ENCODE measurements at places on chromosomes 3 and 15.

GRCh38 chr3:174495928-174496327 lies 363.2 kb upstream of the NAALADL2 start:
- DNase-seq = no peak

- DNase-seq = no peak
Measured at GRCh38 chr3:119885746-119886530, 104.0 kb downstream of the NR1I2 start.

DNA sequence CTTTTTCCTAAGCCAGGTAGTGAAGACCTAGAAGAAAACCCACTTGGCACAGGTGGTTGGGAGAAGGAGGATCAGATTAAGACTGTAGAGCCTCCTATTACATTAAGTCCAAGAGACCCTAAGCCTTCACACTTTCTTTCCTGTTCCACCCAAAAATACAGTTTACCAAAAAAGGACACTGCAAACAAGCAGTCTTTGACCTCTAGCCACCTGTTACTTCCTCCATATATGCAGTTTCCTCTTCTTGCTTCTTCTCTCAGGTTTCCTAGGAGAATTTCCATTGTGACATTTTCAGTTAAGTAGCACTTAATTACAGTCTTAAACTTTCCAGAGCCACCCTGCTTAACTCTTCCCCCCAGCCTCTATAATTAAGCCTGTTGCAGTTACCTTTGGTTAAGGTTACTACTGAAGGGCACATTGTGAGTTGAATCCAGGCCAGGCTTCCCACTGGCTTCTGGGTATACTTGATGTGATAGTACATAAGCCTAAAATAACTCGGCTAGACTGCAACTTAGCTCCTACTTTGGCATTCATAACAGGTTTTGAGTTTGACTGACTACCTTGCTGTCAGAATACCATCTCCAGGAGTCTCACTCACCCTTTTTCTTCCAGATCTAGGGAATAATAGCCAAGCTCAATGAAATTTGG lies 114.2 kb upstream of the UMPS start:
- no peak for DNase-seq

GRCh38 chr3:69290006-69290405 lies 95.9 kb downstream of the FRMD4B start:
- DNase-seq = no peak

DNA sequence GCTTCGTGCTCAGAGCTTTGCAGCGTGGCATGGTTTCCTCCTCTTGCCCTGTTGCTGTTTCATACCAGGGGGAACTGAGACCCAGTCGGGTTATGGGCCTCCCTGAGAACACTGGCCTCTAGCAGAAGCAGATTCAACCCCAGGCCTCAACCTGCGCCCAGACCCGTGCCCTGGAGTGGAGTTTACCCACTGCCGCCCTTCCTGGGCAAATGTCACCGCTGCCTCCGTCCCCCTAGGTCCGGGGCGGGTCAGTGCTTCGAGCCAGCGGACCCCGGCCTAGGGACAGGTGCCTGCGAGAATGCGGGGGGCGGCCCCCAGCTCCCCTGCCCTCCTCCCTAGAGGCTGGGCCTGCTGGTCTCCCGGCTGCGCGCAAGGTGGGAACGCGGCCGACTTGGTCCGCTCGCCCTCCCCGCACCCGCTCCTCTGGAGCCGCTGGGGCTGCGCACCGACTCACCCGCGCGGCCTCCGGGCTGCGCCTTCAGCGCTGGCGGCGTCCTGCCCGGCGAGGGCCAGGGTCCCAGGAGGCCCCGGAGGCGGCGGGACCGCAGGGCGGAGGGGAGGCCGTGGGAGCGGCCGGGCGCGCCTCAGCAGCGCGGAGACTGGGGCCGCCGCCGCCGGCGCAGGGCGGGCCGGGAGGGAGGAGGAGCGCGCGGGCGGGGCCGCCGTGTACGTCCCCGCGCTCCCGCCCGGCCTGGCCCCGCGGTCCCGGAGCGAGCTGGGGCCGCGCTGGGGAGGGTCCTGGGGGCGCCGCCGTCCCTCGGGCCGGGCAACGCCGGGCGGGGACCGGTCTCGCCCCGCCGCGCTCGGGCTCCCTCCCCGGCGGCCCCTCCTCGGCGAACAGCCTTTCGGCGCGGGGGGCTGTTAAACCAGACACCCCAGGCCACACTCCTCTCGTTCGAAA lies at the start of gene PIGZ:
Gene PIGZ, minus strand, starts transcription at position 601 of the 901 bp plus-strand sequence. CDS start 16,802 bp downstream, outside the sequence.
- DNase-seq = peak; percentile 14

DNA sequence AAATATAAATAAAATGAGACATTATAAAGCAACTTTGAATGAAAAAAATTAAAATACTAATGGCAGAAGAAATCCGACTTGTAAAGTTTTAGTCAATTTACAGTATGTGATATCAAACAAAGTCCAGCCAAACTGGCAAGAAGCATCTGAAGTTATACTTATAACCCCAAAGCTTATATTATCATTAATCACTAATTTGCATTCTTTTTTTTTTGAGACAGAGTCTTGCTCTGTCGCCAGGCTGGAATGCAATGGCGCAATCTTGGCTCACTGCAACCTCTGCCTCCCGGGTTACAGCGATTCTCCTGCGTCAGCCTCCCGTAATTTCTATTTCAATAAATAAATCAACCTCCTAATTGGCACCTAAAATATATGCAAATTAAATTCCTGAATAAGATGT lies 80.1 kb downstream of the AQR start:
- no peak for DNase-seq

DNA sequence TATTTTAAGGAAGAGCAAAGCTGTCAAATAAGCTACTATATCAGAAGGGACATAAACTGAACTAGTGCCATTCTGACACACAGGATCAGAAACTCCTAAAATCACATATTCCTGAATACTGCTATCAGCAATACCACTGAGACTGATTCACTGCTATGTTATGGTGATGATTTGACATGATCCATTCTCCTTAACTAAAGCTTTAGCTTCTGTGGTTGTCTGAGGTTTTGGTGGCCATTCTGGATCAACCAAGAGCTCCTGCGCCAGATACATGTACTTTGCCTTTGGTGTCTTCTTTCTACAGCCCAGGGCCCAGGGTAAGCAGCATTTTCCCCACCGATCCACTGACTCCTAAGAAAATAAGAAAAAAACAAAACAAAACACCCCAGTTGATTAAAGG lies 6.7 kb upstream of the GP5 start:
- no peak for DNase-seq

DNA sequence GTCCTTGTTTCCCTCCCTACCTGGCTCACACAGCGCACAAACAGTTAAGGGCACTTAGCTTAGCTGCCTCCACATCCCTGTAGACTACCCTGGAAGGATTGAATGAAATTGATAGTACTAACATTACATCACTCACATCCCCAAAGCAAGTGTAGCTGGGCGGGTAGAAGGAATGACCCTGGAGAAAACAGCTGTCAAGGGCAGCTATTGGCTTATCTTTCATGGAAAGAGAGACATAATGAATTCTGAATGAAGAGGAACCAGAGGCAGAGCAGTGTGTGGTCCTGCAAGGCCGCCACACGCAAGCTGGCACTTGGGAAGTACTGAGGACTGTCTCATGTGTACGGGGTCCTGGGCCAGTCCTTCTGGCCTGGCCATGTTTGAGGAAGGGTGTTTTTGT lies 369.6 kb upstream of the RGMA start:
- DNase-seq = no peak

GRCh38 chr3:160125258-160125657 lies 100.0 kb upstream of the C3orf80 start:
- no peak for DNase-seq

GRCh38 chr3:71218508-71218907 lies 365.0 kb downstream of the FOXP1 start:
- DNase-seq = no peak

GRCh38 chr3:70947579-70947978 lies 635.1 kb upstream of the MDFIC2 start:
- DNase-seq = no peak

DNA sequence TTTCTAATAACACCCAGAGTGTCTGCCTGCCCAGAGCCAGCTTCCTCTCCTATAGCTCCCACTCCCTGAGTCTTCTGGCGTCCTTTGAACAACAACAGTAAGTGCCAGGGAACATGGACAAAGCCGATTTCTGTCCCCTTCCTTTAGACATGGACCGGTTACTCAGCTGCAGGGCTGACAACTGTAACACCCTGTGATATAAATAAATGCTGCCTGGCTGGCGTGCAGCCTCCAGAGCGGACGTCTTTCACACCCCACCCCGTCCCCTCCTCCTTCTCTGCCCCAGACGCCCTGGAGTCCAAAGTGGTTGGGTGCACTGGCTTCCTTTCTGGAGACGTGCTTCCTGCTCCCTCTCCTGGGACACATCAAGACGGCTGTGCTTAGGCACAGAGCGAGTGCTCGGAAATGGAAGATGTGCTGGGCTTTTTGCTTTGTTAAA lies 281.9 kb upstream of the LRRFIP2 start:
- no peak for DNase-seq

GRCh38 chr3:135487261-135487660 lies 478.3 kb upstream of the PPP2R3A start:
- no peak for DNase-seq

DNA sequence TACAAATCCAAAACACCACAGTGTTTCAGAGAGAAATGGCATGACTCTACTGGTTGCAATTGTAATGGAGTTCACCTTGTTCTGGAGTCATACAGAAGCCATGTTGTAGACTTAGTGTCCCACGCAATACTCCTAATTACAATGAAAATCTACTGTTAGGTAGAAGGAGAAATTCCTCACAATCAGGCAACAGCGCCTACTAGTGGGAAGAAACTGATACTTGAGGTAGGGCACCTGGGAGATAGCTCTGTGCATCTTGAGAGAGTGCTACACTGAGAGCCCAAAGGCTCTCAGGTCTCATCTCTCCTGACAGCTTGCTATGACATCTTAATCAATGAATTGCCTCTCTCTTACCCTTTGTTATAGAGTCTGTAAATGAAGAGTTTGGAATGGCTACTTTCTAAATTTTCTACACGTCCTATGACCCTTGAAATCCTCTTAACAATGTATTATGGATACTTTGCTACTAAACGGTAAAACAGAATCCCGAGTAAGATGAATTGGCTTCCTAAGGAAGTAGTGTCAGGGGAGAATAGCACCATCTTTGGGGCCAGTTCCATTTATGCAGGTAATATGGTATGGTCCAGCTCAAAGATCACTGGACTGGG lies 422.7 kb upstream of the TPRG1 start:
- DNase-seq = no peak

DNA sequence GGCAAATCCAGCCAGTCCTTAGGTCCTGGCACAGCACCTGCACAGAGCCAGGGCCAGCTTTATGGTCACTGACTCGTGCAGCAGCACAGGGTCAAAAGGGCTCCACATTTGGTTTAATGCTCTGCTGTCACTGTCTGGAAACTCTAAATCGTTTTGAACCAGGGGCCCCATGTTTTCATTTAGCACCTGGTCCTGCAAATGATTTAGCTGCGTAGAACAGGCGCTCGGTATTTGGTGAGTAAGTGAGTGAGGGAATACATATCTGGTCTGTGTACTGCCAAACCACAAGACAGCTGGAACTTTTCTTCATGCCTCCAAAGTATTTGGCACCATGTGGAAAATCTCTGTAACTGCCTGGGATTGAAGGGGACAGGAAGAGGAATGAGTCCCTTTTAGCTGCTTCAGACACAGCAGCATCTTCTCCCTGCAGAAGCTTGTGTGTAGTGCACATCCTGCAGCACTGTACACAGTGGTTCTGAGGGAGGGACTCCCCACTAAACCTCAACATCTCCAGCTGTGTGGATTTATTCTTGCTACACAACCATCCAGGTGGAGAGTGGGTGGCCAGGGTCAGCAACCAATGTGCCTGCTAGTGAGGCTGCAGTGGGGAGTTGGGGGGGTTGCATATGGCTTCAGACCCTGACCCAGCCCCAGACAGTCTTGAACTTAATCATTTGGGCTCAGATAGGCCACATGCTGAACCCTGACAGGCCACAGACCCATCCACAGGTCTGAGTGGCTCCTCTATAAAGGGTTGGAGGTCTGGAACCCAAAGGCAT lies 1.1 kb downstream of the SH2D7 start:
- DNase-seq = no peak

GRCh38 chr15:79265167-79265566 lies 17.4 kb upstream of the ANKRD34C start:
- DNase-seq = no peak

DNA sequence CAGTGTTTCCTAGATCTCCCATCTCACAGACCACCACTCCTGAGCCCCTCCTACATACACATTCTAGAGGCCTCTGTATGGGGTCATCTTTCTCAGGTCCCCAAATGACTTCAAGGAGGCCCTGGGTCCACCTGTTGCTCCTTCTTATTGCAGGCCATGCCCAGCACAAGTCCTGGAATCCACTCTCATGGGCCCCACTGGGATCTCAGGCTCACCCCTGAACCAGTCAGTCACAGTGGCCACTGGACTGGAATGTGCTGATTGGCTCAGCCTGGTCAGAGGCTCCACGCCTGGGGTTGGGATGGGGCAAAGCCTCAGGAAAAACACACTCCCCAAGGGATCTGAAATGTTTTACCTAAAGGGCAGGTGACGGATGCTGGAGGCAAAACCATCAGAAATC lies 55.7 kb downstream of the SPSB4 start:
- DNase-seq = no peak

DNA sequence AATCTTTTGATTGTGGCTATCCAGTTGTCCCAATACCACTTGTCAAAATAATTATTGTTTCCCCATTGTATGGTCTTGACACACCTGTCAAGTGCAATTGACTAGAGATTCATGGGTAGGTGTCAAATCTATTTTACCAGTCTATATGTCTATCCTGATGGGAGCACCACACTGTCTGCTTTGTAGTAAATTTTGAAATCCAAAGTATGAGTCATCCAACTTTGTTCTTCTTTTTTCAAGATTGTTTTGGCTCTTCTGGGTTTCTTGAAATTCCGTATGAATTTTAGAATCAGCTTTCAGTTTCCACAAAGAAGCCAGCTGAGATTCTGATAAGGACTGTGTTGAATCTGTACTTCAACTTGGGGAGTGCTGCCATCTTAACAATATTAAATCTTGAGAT lies 71.9 kb downstream of the CSNK1G1 start:
- DNase-seq = no peak

DNA sequence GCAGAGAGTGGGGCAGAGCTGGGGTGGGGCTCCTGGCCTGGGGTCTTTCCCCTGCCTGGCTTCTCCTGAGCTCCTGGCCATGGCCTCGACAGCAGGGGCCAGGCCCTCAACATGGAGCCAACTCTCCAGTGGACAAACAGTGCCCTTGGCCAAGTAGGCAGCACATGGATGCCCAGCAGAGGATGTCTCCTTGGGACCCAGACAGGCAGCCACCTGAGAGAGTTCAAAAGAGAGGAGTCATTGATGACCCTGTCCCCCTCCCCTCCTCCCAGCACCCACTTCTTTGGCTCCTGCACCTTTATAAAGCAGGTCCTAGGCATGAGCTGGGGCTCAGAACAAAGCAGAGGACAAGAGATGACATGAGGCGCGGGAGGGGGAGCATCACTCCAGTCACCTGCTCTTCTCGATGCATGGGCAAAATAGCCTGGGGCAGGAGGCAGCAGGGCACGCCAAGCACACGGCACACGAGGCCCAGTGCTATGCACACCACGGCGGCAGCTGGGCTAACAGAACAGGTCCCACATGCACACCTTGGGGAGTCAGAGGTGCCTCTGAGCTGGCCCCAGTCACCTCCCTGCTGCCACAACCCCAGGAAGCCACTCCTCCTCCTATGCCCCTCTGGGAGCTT lies 27.4 kb downstream of the SHISA5 start:
- DNase-seq = no peak

- no peak for DNase-seq
Measured at GRCh38 chr3:64440498-64440897, 215.2 kb upstream of the PRICKLE2 start.

GRCh38 chr3:12318758-12319621 lies 30.1 kb downstream of the PPARG start:
- no peak for DNase-seq

- DNase-seq = no peak
Measured at GRCh38 chr3:31166249-31166885, 271.9 kb upstream of the GADL1 start.

GRCh38 chr3:49689046-49689907 lies at the start of the genes MST1 and RNF123:
MST1 (minus strand) TSS chr3:49689474; CDS start chr3:49688691, 783 bp downstream.
RNF123 (plus strand) TSS chr3:49689557; CDS start chr3:49691166, 1,609 bp downstream.
- no peak for DNase-seq

- no peak for DNase-seq
Measured at GRCh38 chr15:29612096-29612495, 210.2 kb downstream of the TJP1 start.

All from stimulated activated naive CD4-positive, alpha-beta T cell (primary cell).